ENCODE measurements at places on chromosomes 13 and 19. TPM values are rescaled to one million over a fixed set of nuclear protein-coding genes. Genes with fewer than 3 reads are reported as not detected.

BEST2 gene
- not detected for polyA plus RNA-seq

HSPB6 gene
- polyA plus RNA-seq, result not detected

PSG1 gene
- polyA plus RNA-seq, result not detected

ZNF625 gene
- 0.52 TPM for polyA plus RNA-seq

CALR3 gene
- not detected for polyA plus RNA-seq

SPRED3 gene
- not detected for polyA plus RNA-seq

ZNF534 gene
- polyA plus RNA-seq, result not detected

LAIR2 gene
- 27.9 TPM for polyA plus RNA-seq

ZNF329 gene
- polyA plus RNA-seq, result 2.9 TPM

ZNF528 gene
- 7.2 TPM for polyA plus RNA-seq

ZNF211 gene
- 26.0 TPM for polyA plus RNA-seq

SCAF1 gene
- polyA plus RNA-seq, result not detected

FFAR1 gene
- polyA plus RNA-seq, result not detected

S1PR5 gene
- 1.3 TPM for polyA plus RNA-seq

IFI30 gene
- 16.7 TPM for polyA plus RNA-seq

ATP4B gene
- polyA plus RNA-seq, result 0.21 TPM

GPR12 gene
- polyA plus RNA-seq, result not detected

FFAR3 gene
- not detected for polyA plus RNA-seq

RFPL4AL1 gene
- not detected for polyA plus RNA-seq

SLITRK5 gene
- polyA plus RNA-seq, result 0.02 TPM

FXYD3 gene
- polyA plus RNA-seq, result not detected

FLT3 gene
- polyA plus RNA-seq, result not detected

AMER2 gene
- not detected for polyA plus RNA-seq

CABP5 gene
- not detected for polyA plus RNA-seq

S1PR2 gene
- 1.4 TPM for polyA plus RNA-seq

TMEM221 gene
- polyA plus RNA-seq, result not detected

C19orf38 gene
- 0.21 TPM for polyA plus RNA-seq

TUBA3C gene
- polyA plus RNA-seq, result not detected

KIR2DL3 gene
- polyA plus RNA-seq, result not detected
